ENCODE measurements at places on chromosomes 5 and 9. TPM values are rescaled to one million over a fixed set of nuclear protein-coding genes. Genes with fewer than 3 reads are reported as not detected.

DNA sequence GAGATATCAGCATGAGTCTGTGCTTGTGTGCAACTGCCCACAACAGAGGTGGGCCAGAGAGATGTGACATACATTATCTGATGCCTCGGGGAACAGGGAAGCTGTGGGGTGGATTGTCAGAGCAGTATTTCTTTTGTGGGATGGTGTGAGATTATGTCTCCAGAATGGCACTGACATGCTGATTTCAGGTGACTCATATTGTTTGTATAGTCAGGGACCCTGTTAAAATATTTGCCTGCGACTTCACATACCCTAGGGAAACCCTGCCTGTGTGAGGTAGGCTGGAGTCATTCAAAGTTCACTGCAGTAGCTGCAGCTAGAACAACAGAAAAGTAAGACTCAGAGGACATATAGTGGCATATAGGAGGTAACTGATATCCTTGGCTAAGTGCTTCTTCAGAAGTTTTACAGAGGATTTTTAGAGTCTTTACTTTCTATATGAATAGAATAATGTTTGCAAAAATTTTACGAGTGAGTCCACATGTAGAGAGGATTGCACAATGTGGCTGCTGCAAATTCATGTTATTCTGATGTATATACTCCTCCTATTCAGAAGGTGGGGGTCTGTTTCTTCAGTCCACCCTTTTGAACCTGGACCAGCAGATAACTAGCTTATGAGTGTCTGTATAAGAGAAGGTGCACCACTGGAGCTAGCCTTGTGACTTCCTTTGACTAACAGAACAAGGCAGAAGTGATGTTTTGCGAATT is 89.3 kb downstream of the MACIR start:
- DNase-seq: no peak

- no peak for DNase-seq
Observed at GRCh38 chr5:128384068-128384467, 154.0 kb downstream of the FBN2 start.

GRCh38 chr9:121376214-121376830 is 6.3 kb upstream of the STOM start:
- DNase-seq: no peak

DNA sequence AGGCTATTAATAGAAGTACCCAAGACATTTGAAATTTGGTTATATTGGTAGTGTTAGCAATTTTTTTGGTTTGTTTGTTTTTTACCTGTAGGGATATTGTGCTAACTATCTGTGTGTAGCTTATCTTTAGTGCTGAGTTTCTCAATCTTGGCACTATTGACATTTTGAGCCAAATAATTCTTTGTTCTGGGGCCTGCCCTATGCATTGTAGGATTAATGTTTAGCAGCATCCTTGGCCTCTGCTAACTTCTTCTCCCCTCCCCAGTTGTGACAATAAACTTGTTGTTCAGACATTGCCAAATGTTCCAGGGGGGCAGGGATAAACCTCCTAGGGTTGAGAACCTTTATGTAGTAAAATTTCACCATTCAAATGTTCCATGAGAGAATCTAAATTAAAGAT is 4.0 kb downstream of the FBXO4 start:
- DNase-seq: no peak

GRCh38 chr5:16600397-16600796 is 16.4 kb downstream of the RETREG1 start:
- DNase-seq: no peak

DNA sequence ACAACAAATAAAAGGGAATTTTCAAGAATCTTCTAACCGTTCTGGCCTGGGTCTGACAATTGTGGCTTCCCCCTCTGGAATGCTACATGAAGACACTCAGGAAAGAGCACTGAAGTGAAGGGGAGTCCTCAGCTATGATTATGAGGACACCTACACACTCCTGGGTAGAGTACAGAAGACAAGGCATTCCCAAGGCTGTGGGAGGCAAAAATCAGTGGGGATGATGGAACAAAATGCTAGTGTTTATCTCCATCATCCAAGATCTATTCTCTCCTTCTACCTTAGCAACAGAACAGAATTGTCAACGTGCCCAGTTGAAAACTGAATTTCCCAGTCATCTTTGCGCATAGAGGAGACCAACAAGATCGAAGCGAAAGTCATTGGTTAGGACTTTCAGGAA is 130.1 kb upstream of the LARP1 start:
- no peak for DNase-seq

GRCh38 chr5:180133971-180134508 is 62.5 kb upstream of the RNF130 start:
- no peak for DNase-seq

GRCh38 chr5:86644843-86645242 is 27.1 kb downstream of the COX7C start:
- no peak for DNase-seq

- no peak for DNase-seq
Observed at GRCh38 chr5:132873930-132874271, 433 bp downstream of the LEAP2 start.

- DNase-seq: no peak
Observed at GRCh38 chr5:164115420-164115819, 610.0 kb downstream of the MAT2B start.

- DNase-seq: no peak
Observed at GRCh38 chr9:99820685-99821395, 845 bp upstream of the NR4A3 start.

GRCh38 chr9:91500509-91501014 is 76.9 kb upstream of the NFIL3 start:
- no peak for DNase-seq

- no peak for DNase-seq
Observed at GRCh38 chr5:82749461-82749820, 327.8 kb downstream of the TMEM167A start.

- DNase-seq: no peak
Observed at GRCh38 chr5:109656829-109657228, 32.9 kb upstream of the MAN2A1 start.

DNA sequence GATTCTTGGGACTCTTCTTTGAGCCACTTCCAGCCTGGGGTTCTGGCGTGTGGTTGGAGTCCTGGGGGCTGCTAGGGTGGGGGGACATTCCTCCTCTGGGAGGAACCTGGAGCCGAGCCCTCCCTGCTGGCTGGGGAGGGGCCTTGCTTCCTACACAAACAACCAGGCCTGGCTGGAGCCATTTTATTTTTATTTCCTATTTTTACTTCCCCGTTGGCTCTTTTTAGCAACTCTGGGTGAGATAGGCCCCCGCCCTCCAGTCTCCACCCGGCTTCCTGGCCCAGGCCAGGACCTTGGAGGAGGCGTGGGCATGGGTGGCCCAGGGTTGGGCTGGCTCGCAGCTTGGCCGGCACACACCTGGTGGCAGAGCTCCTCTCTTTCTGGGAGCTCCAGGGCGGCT is 15.1 kb downstream of the RXRA start:
- DNase-seq: no peak

- peak; percentile 31 for DNase-seq
Observed at GRCh38 chr9:136599811-136600660, 54.2 kb upstream of the NOTCH1 start.

- DNase-seq: no peak
Observed at GRCh38 chr9:28921857-28922500, 1348.7 kb upstream of the C9orf72 start.

DNA sequence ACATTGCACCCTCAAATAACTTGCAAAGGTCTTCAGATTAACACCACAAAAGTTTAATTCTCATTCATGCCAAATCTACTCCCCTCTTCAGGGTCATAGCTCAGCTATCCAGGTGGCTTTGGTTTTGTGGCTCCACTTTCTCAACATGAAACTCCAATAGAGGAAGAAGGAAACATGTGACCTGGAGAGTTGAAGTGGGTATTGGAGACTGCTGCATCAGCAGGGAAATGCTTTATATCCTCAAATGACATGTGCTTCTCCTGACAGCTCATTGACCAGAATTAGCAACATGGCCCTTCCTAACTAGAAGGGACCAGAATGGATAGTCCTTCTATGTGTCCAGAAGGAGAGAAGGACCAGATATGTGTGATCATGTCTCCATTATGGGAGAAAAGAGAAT is 73.6 kb downstream of the TLR4 start:
- no peak for DNase-seq

- no peak for DNase-seq
Observed at GRCh38 chr5:83531661-83532060, 60.1 kb downstream of the VCAN start.

- DNase-seq: no peak
Observed at GRCh38 chr9:95491543-95492320, 25.0 kb downstream of the PTCH1 start.

Gene PCA3
- total RNA-seq: not detected

Gene RBM18
- 27.3 TPM for total RNA-seq

Gene GADD45G
- total RNA-seq: 124 TPM

Gene ABCA1
- 146 TPM for total RNA-seq

Gene SHISAL2B
- not detected for total RNA-seq

Gene LCN1
- total RNA-seq: not detected

Measured in glutamatergic neuron (in vitro differentiated cells).